Gastroesophageal sphincter (tissue), 4 donors: ENCODE measurements at places on chromosomes 12 and 14.
A peak's percentile ranks its signal among the peaks of the same experiment; 100 is the strongest.

GRCh38 chr14:67859169-67859749 is 39.7 kb downstream of the RAD51B start:
- ATAC-seq, result no peak

- ATAC-seq, result no peak
These were observed 123.7 kb upstream of the TMTC1 start for GRCh38 chr12:29907461-29907860.

DNA sequence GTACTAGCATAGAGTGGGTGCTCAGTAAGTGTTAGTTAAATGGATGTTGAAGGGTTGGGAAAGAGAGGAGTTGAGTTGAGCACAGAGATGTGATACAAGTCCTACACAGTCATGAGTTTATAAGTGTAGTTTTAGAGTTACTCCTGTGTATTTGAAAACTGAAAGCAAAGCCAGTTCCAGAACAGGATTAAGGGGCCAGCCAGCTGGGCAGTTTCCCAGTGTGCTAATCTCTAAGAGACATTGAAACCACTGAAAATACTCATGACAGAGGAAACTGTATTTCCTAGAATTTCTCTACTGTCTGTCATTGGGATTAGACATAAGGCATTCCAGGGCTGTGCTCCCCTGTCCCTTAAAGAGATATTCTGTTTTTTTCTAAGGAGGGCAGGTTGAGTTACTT is 101.0 kb downstream of the DERA start:
- ATAC-seq, result peak; percentile 86

GRCh38 chr12:39605996-39606395 is 13.6 kb downstream of the ABCD2 start:
- ATAC-seq, result no peak

GRCh38 chr12:6462234-6462995 is 8.1 kb downstream of the VAMP1 start:
- no peak for ATAC-seq

DNA sequence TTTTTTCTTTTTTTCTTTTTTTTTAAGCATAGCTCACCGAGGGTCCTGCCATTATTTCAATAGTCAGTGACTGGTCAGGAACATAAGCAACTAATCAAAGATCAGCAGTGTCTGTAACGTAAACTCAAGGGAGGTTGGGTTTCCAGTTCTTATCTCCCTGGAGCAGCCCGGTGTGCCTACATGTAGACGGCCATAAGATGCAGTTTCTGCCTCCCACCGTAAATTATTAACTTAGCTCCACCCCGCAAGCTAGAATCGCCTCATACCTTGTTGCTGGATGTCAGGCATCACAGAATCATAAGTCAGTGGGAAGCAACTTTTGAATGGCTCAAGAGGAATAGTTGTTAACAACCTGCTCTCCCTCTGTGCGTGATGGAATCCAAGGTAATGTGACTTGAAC is at the start of gene MYO1H:
TSS of gene MYO1H (plus strand) at position 312 of the 400 bp plus-strand sequence. CDS start at position 373, 61 bp downstream.
- ATAC-seq, result no peak

GRCh38 chr12:116182359-116183063 is 95.0 kb downstream of the MED13L start:
- ATAC-seq, result no peak

DNA sequence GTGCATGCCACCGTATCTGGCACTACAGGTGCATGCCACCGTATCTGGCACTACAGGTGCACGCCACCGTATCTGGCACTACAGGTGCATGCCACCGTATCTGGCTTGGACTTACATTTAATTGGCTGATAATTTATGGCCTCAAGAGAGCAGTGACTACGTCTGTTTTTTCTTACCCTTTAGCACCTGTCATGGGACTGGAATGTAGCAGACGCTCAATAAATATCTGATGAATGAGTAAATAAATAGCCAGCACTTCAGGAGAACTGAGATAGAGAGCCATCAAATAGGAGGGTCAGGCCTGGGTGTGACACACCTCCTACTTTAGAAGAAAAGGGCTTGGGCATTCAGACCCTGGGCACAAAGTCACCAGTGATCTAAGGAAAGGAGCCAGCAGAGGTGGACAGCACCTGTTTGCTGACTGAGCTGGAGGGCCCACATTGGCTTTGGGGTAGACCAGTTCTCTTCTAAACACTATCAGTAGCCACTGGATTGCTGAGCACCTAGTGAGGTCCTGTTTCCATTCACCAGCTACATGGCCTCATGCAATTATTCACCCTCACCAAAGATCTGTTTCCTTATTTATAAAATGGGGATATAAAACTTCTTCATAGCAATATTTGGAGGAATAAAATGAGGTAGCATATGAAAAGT is 50.1 kb downstream of the RFX4 start:
- ATAC-seq, result no peak

DNA sequence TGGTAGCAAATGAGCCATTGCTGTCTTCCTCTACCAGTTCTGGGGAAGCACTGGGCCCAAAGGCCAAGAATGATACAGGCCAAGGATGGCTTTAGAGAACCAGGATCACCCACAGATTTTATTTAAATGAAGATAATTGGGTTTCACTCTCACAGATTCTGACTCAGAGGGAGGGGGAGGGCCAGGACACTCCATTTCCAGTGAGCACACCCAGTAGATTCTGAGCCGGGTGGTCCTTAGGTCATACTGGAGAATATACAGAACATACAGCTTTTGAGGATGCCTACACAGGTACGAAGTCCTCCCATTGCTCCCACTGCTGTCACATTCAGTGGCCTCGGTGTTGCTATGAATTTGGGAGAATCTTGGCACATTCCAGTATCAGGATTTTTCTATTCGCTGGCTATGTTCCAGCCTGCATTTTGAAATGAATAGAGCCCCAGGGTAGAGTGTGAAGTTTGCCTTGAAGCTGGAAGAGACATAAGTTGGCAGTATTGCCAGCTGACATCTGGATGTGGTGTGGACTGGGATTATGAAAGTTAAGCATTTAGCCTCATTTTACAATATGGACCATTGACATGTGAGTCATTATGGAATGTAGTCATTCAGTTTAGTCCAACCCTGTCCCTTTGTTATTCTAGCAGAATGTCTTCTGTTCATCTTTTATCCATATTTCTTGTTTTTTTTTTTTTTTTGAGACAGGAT is 45.8 kb upstream of the POC1B start:
- ATAC-seq, result no peak

DNA sequence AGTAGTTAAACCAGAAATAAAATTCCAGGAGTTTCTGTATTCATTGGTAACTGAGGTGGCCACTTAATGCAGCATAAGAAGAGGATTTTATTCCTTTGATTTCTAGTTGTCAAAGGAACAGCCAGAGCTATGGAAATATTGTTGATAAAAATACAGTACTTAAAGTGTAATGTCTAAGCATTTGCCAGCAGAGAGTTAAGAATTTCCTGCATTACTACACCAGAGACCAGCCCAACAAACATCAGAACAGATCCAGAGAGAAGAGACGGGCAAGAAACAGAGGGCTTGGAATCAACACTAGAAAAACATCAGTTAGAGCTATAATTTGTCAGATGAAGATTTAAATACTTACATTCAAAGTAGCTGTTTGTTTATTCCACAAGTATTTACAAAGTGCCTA is 77.9 kb downstream of the ST8SIA1 start:
- no peak for ATAC-seq

GRCh38 chr14:50599700-50600444 is 39.9 kb downstream of the ATL1 start:
- ATAC-seq, result no peak

DNA sequence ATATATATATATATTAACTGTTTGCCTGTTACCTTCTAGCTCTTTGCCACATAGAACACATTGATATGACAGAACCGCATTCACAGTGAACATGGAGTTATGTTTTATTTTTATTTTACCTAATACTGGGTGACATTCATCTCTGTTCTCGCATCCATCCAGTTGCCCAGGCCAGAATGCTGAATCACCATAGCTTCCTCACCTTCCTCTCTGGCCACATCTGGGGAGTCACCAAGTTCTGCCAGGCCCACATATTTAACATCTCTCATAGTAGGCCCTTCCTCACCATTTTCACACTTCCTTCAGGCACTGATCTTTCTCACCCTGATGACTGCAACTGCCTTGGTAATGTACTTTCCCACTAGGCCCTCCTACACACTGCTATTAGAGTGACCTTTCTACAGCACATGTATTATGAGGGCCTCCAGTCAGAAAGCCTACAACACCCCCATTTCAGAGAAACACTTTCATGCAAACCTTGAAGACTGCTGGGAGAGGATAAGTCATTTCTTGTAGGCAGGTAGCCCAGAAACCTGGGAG is 106.8 kb downstream of the LGR5 start:
- ATAC-seq, result no peak

GRCh38 chr12:18700271-18700670 is 37.5 kb downstream of the PLCZ1 start:
- ATAC-seq, result peak; percentile 82

GRCh38 chr12:51941011-51941581 is 10.4 kb upstream of the ACVR1B start:
- ATAC-seq, result no peak

GRCh38 chr12:110744601-110745264 is 2.0 kb upstream of the PPP1CC start:
- no peak for ATAC-seq

GRCh38 chr14:33790996-33791395 is 159.9 kb downstream of the EGLN3 start:
- ATAC-seq, result no peak

DNA sequence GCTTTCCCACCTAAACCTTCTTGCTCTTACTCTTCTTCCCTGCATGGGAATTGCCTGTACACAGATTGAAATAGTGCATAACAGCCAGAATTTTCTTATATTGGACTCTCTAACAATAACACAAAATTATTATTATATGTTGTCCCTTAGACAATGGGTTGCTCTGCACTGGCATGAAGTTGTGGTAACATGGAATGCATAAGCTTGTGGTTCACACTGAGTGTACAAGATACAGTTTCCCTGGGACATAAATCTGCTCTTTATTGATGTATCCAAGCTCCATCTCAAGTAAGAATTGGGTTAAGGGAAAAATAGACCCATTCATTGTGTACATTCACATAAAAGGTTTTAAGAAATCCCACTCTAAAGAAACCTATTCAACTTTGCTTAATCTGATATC is 114.4 kb upstream of the NTF3 start:
- ATAC-seq, result no peak

GRCh38 chr14:101176535-101177205 is 273.1 kb upstream of the RTL1 start:
- ATAC-seq, result no peak

- no peak for ATAC-seq
These were observed 8.5 kb upstream of the AMN1 start for GRCh38 chr12:31737345-31737744.

- no peak for ATAC-seq
These were observed 270.5 kb downstream of the TTC6 start for GRCh38 chr14:37865719-37866549.

DNA sequence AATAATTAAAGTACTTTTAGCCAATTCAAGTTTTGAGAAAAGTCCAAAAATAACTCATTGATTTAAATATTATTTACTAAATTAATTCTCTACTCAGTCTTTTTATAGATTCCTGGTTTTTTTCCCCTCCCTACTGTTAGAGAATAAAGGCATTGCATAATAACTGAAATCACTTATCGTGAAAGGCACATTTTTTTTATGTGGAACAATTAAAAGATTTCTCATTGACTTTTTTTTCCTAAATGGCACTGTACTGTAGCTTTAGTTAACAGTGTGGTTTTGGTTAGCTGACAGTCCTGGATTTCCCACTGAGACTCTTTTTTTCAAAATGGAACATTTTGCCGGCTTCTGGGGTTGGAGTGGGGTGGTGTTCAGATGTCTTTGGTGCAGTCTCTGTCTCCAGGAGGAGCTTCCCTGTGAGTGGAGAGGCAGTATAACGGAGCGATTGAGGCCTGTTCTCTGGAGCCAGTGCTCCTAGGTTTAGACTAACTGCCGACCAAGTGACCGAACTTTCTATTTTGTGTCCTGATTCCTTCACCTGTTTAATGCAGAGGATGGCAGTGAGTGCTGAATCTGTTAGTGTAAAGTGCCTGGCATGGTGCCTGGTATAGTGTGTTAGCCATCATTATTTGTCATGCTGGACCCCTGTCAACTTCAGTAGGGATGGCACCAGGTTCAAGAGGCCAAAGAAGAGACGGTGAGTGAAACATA is 117.7 kb downstream of the ADCK1 start:
- no peak for ATAC-seq

GRCh38 chr14:103707329-103708263 is 7.7 kb downstream of the XRCC3 start:
- ATAC-seq, result no peak

DNA sequence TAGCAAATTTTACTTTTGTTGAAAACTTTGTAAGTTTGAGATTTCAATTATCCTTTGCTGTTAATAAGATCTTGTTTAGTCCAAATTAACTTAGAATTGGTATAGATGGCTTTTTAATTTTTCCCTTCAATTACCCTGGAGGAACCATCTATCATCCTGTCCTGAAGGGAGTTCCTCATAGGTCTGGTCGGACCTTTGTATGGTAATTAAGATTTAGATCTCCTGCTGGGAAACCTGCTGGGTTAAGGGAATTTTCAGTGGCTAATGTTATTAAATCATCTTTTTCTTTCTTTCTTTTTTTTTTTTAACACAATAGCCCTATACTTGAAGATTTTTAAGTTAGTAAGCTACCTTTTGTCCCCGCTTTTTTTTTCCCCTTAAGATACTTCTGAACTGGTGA is 63.0 kb upstream of the PRMT8 start:
- ATAC-seq, result no peak

- ATAC-seq, result no peak
These were observed 417.1 kb downstream of the AEBP2 start for GRCh38 chr12:19856389-19856788.

DNA sequence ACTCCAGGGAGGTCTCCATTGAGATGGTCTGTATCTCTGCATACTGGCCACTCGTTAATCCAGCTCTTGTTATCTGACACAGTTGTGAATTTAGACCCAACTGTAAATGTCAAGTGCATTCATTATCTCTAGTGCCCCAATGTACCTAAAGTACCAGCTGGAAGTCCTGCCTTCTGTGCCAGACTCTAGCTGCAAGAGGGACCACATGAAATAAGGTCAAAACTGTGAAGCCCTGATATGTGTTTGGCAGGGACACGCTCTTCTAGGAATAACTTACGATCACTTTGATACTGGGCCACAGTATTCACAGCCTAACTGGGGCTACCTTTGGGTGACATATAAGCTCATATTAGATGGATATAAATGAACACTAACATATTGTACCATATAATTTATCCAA is 268.5 kb downstream of the LRIG3 start:
- no peak for ATAC-seq

- ATAC-seq, result no peak
These were observed 13.0 kb downstream of the PAX9 start for GRCh38 chr14:36674659-36675058.

GRCh38 chr12:77122236-77122635 is 56.9 kb upstream of the E2F7 start:
- ATAC-seq, result no peak

GRCh38 chr14:88853129-88853528 is 28.7 kb downstream of the TTC8 start:
- ATAC-seq, result no peak

- peak; percentile 68 for ATAC-seq
These were observed 71.3 kb downstream of the PDE3A start for GRCh38 chr12:20439626-20440025.

GRCh38 chr12:109797905-109798669 is 35.1 kb downstream of the TRPV4 start:
- ATAC-seq, result no peak

GRCh38 chr14:102275866-102276265 is 29.1 kb downstream of the MOK start:
- ATAC-seq, result no peak
